ENCODE measurements at places on chromosomes 1 and 21.

- no peak for DNase-seq
These were observed 45.9 kb downstream of the MORN1 start for GRCh38 chr1:2345297-2346075.

DNA sequence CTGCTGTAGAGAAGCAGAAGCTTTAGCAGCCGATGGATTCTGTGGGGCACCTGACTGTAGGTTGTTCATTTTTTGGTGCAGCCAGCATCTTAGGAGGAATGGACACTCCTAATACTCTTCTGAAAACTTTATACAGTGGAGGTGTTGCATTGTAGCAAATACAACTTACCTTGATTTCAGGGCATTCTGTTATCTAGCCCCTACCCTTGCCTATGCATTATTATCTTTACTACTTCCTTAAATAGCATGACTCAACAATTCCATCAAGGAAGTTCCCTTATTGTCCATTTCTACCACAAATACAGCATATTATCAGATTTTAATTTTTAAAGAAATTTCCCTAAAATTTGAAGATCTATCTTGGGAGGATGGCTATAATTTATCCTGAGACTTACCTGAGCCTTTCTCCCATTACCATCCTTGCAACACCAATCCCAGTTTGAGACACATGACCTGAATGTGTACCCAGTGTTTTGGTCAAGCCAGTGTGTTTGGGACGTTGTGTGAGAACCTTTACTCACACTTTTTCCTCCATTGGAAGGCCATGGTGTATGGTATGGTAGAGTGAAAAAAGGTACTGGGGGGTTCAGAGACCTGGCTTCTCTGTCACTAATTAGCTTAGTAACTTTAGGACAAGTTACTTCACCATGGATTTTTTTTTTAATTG is 9.2 kb downstream of the POU2F1 start:
- no peak for DNase-seq

DNA sequence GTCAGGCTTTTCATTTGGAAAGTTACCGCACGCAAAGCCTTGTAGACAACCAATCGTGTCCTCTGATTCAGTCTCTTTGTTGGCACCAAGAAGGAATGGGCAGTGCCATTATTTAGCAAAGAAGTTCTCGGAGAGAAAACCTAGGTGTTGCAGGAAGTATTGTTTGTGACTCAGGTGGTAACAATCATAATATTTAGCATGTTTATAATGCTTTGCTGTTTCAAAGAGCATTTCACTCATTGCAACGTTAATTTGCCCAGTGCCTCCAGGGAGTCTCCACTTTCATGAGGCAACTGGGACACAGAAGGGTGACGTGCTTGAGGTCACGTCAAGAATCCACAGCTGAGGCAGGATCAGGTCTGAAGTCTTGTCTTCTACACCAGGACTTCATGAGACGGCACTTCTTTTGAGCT is 31.4 kb downstream of the STPG1 start:
- no peak for DNase-seq

GRCh38 chr1:81700728-81701470 is 99.8 kb upstream of the ADGRL2 start:
- no peak for DNase-seq

- DNase-seq = no peak
These were observed 78.4 kb upstream of the DIRAS3 start for GRCh38 chr1:68128820-68129219.

GRCh38 chr1:116203920-116204319 is 92.7 kb downstream of the MAB21L3 start:
- DNase-seq = peak; percentile 15

GRCh38 chr1:164748253-164748899 is 189.4 kb downstream of the PBX1 start:
- DNase-seq = peak; percentile 54

DNA sequence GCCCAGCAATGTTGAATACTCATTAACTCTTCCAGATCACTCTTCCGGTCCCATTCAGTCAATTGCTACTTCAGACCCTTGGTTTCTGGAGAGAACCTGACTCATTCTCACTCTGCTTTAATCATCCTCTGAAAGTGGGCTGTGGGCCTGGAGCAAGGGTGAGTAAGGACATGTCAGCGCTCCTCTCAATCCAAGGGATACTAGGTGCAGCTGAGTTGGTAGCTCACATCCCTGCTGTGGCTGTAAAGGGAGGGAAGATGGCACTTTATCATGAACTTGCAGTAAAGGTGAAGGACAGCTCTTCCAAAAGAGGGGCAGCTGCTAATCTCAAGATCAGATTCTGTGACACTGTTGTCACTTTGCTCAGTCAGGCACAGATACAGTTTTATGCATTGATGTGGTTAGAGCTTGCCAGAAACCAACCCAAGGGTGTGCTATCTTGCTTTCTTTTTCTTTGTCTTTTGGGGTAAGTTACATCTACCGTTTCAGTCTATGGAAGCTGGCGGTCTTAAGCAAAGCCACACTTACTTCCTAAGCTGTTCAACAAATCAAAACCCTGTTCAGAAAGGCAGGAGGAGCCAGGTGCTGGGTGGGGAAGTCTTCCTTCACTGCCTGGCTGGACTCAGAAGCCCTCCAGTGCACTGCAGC is 26.5 kb upstream of the NTPCR start:
- peak; percentile 22 for DNase-seq

DNA sequence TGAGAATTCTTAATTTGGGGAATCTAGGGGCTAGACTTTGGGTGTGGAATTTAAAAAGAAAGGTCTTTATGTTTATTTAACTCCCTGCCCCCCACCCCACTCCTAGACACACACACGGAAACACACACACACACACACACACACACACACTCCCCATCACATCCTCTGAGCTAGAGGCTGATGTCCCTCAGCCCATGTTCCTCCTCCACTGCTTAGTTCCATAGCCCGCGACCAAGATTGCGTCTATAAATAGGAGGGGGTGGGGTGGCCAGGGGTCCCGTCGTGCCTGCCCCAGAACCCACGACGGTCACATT is 655 bp upstream of the KIRREL1 start:
- DNase-seq = no peak

- no peak for DNase-seq
These were observed 147.9 kb downstream of the RASAL2 start for GRCh38 chr1:178241837-178242236.

- DNase-seq = peak; percentile 60
These were observed 45.0 kb upstream of the ADARB1 start for GRCh38 chr21:45029298-45029947.

GRCh38 chr1:171263901-171264300 is 15.6 kb downstream of the FMO1 start:
- peak; percentile 87 for DNase-seq

DNA sequence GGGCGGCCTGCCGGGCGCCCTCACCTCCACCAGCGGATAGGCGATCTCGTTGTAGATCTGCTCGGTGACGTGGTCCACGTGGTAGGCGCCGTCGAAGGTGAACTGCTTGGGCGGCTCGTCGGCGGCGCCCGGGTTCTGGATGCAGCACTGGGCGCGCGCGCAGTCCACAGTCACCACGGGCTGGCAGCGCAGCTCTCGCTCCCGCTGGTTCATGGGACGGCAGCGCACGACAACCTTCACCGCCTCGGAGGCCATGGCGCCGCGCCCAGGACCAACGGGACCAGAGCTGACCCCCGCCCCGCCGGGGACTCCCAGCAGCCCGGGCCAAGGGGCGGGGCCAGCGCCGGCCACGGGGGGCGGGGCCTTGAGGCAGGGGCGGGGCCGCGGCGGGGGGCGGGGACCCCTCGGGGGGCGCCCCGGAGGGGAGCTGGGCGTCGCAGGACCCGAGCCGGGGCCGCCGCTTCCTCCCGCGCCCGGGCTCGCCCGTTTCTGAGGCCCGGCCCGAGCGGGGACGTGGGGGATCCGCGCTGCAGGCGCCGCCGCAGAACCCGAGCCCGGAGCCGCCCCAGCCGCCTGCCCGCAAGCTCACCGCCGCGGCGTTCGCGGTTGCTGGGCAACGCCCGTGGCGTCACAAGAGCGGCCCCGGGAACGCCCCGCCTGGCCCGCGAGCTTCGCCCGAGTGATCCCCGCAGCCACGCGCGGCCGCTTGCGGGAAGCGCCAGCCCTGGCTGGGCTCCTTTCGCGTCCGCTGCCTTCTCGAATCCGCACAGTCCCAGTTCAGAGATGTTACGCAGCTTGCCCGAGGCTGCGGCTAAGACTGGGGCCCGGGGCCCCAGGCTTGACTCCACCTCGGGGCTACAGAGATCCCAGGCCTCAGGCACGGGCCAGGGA is at the start of gene KIF17:
Gene KIF17, minus strand, starts transcription at position 556 of the 891 bp plus-strand sequence. Its CDS starts 301 bp downstream, at position 255.
- peak; percentile 51 for DNase-seq

- peak; percentile 89 for DNase-seq
These were observed 36.6 kb upstream of the PTPRC start for GRCh38 chr1:198601936-198602889.

DNA sequence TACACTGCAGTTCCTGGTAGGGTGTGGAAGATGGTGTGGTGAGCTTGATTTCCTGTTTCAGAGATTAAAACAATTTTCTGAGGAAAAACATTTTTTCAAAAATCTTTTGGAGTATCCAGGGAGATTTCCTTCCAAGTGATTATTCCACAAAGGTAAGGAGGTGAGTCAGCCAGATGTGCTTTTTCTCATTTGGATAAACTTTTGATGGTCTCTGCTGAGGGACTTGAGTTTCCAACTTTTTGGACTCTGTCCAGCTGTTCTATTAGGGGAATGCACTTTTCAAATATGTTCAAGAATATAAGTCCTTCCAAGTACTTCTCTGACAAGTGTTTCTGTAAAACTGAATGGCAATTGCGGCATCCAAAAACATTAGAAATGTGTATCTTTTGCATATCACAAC is 628.8 kb upstream of the ADAMTS5 start:
- DNase-seq = peak; percentile 60

DNA sequence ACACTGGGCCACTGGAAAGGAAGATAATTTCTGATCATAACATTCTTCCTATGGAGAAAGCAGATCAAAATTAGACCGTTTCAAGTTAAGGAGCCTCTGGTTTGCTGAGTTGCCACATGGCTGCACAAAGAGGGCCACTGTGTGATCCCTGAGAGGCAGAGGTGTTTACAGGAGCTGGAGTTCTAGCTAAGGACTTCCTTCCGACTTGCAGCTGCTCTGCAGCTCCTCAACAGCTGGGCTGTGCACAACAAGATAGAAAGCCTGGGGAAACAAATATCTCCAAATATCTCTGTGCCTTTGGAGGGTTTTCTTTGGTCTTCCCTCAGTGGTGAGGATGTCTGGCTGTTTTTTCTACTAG is 26.8 kb downstream of the GADD45A start:
- DNase-seq = no peak

- DNase-seq = no peak
These were observed 10.4 kb downstream of the CLCNKB start for GRCh38 chr1:16053781-16054502.

GRCh38 chr1:63867429-63868176 is 93.8 kb downstream of the ROR1 start:
- no peak for DNase-seq

- no peak for DNase-seq
These were observed at the start of gene PLA2G2D for GRCh38 chr1:20119347-20119746. Gene PLA2G2D, minus strand, starts transcription at chr1:20119536. Its CDS starts 38 bp downstream, at chr1:20119498.

GRCh38 chr1:153403421-153404085 is 12.7 kb upstream of the S100A8 start:
- DNase-seq = no peak
